ENCODE measurements at places on chromosomes 16 and 17.
A peak's percentile ranks its signal among the peaks of the same experiment; 100 is the strongest.

- peak; percentile 68 for DNase-seq
These were observed at the start of gene ZNF205 for GRCh38 chr16:3112058-3112880. Gene ZNF205, plus strand, starts transcription at chr16:3112586. Its CDS starts 845 bp downstream, at chr16:3113431.

GRCh38 chr17:68048996-68049395, 13.5 kb downstream of the KPNA2 start:
- DNase-seq: no peak

DNA sequence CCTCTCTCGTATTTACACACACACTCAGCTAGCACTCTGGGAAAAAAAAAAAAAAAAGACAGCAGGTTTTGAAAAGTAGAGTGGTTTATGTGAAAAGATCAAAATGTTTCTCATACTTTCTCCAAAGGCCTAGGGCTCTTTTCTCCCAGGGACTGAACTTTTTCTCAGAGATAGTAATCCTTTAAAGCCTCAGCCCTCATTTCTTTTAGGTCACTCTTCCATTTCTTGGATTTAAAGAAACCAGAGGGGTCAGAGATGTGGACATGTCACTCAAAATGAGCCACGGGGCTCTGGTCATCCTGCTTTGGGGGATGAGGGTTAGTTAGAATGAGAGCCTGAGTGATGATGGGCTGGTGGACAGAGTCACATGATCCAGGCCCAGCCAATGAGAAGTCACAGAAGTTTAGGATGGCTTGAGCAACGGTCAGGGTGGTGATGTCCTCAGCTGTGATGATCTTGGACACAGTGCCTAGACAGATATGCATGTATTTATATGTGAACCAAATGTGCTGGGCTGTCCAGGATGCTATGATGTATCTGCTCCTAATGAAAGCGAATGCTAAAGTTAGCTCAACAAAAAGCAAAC, 33.7 kb upstream of the AXIN2 start:
- DNase-seq: no peak

GRCh38 chr17:18225642-18226283, 328 bp downstream of the LLGL1 start:
- DNase-seq: no peak

DNA sequence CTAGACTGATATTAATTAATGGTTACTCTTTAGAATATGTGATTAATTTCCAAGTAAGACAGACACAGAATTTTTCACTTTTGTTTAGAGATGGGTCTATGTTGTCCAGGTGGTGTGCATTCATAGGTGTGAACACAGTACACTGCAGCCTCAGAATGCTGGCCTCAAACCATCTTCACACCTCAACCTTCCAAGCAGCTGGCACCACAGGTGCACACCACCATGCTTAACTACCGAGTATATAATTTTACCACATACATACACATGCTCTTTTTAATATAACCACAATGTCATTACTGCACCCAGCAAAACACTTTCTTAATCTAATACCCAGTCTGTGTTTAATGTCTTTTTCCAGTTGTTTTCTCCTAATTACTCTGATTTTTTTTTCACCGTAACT, 23.9 kb downstream of the N4BP1 start:
- no peak for DNase-seq

DNA sequence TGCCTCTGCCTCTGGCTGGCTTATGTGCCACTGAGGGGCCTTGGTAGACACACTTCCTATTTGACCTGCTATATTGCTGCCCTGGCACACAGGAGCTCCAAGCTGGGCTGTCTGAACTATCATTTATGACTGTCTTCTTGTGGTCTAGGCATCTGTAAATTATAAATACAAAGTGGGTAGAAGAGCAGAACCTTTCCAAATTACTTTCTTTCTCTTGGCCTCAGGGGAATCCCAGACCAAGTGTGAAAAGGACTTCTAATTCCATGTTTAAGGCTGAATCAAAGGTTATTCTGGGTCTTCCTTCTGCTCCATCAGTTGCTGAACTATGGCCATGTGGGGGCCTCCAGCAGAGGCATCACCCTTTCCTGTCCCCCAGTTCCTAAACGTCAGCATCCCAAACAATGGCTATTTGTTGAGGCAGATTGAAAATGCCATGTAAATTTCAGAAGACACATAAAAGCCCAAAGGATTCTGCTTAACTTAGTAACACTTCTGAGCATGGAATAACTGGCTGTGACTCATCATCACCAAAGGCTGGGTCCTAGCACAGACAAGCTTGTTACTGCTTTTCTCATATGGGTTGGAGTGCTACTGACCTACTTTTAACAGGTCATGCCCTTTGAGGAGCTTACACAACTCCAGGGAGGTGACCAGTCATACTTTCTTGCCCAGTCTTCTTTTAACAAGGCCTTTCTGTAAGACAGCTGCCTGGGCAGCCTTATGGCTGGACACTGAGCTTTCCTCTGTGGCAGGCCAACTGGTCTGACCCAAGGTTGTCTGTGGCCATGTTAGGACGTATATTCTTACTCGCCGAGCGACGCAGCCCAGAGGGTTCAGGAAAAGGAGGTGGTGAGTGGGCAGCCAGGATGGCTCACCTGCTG, 154.8 kb downstream of the VPS53 start:
- DNase-seq: no peak

DNA sequence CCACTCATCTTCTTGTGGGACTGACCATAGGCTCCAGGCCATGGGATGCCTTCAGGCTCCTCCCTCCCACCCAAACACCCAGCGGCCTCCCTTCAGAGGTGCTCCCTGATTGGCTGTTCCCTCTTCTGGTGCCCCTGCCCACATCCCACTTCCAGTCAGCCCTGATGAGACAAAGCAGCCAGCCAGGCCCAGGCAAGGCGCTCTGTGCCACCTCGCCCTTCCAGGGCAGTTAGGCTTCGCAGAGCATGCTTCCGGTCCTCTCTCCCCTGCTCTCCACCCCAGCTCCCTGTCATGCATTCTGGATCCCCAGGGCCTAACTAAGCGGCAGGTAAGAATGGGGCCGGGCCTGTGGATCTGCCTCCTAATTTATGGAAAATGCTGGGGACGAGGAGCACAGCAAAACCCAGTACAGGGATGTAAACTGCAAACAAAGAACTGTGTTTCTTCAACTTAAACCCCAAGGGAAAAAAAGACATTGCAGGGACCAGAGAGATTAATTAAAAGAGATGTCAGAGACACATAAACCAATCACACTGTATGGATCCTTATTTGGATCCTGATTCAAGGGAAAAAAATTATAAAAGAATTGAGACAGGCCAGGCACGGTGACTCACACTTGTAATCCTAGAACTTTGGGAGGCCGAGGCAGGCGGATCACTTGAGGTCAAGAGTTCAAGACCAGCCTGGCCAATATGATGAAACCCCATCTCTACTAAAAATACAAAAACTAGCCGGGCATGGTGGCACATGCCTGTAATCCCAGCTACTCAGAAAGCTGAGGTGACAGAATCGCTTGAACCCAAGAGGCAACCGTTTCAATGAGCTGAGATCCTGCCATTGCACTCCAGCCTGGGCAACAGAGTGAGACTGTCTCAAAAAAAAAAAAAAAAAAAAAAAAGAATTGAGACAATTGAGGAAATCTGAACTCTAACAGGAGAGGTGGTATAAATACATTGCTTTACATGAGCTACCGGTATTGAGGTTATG, 26.0 kb downstream of the ZDHHC7 start:
- DNase-seq: no peak

GRCh38 chr17:58233543-58233942, 4.8 kb upstream of the LPO start:
- peak; percentile 29 for DNase-seq

- DNase-seq: no peak
These were observed 6.5 kb downstream of the MT1X start for GRCh38 chr16:56688762-56689161.

DNA sequence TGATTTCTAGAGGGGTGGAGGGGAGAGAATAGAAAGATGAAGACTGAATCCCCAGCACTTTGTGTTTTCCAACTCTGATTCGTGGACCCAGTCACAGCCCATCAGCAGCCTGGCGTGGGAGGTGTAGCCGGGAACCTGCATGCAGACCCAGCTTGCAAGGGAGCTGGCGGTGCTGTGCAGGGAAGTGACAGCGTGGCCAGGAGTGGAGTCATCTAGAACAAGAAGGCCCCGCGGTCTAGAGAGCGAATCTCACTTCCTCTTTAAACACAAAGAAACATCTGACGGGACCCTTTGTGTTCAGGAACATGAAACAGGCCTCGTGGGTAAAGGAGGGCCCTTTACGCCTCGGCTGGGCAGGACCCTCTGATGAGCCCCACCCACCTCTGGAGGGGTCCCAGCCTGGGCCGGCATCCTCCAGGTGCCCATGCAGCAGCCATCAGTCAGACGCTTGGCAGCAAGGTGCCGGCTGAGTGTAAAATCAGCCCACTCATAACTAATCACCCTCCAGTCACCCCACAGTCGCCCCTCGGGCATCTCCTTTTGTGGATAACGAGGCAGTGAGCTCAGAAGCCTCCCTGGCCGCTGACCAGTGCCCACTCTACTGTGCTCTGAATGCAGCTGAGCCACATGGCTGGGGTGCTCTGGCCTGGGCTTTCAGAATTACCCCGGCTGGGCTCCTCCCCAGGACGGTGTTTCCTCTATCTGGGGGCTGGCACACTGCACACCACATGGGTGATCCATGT, 4.4 kb downstream of the SNAI3 start:
- peak; percentile 81 for DNase-seq

DNA sequence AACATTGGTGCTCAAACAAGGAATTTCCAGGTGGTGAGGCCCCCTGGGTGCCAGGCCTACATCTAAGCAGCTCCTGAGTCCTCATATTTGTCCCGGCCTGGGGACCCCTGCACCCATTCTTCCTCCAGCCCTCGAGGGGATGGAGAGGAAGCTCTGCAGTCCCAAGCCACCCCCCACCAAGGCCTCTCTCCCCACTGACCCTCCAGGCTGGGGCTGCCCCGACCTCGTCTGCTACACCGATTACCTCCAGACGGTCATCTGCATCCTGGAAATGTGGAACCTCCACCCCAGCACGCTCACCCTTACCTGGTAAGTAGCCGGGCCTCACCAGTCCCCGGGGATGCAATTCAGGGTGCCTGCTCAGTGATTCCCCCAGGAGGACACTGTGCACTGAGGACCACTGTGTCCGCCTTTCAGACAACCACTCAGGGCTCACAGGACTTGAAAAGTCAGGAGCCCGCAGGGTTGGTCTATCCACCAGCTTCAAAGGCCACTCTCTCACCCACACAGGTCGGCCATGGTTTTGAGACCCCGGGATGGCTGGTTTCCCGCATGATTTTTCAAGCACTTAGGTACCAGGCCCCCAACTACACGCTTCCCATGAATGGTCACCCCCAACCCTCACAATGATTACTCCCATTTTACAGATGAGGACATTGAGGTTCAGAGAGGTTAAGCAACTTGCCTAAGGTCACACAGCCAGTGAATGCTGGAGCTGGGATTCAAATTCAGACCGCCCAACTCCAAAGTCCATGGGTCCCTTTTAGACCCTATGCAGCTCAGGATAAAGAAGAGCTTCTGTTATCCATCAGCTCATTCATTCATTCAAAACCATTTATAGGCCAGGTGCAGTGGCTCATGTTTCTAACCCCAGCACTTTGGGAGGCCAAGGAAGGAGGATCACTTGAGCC, 32.4 kb downstream of the IL21R start:
- no peak for DNase-seq

GRCh38 chr17:16377941-16378341, 3.0 kb upstream of the UBB start:
- DNase-seq: peak; percentile 97

DNA sequence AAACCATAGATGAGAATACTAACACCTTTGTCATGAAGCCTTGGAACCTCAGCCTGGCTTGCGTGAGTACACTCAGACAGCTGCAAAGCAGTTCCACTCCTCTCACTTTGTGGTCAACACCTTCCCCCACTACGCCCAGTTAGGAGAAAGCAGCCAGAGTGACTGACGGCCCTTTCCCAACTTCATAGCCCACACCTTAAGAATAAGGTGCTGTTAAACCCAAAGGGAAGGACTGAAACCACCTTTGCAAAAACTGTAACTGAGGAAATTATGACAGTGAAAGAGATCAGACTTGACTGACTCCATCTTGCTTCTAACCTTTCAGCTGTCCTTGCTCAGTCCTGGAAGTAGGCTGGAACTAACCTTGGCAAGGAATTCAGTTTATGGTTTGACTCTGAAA, 13.7 kb downstream of the N4BP1 start:
- no peak for DNase-seq

- DNase-seq: peak; percentile 89
These were observed 12.7 kb downstream of the MRM3 start for GRCh38 chr17:794876-795275.

GRCh38 chr16:50992350-50993032, 158.6 kb downstream of the SALL1 start:
- no peak for DNase-seq

DNA sequence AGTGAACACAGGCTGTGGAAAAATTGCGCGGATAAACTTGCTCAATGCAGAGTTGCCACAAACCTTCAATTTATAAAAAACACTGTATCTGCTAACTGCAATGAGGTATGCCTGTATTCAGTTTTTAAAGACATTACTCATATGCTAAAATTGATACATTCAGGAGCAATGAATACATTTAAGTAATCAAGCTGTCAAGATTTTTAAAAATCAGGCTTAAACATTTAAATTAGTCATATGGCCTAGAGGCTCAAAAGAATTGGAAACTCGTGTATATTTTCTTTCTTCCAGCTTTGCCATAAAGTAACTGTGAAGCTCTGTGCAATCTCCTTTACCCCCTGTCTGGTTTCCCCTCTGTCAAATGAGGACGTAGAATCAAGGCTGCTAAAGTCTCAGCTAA, 4.1 kb downstream of the SYNRG start:
- DNase-seq: no peak

- peak; percentile 54 for DNase-seq
These were observed 3.5 kb upstream of the TSPOAP1 start for GRCh38 chr17:58331815-58332777.

DNA sequence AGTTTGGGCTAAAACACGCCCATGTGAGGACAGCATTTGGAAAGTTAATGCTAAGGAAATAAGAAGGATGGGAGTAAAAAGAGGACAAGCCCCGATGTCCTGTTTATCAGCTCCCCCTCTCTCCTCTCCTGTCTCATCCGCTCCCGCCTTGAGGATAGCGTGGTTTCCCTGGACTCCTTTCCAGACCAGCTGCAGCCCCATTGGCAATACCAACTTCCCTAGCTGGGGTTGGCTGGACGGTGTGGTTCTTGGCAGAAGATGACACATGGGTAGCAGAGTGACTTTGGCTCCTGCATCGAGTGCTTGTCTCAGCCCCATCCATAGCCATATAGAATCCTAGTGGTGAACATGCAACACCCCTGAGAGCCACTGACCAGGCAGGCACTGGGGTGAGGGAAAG, 185.9 kb downstream of the CCDC182 start:
- DNase-seq: no peak
